ENCODE measurements at places on chromosomes 7 and 10.

- DNase-seq, result no peak
Observed at GRCh38 chr7:69935107-69935506, 336.8 kb downstream of the AUTS2 start.

- DNase-seq, result no peak
Observed at GRCh38 chr10:34337917-34338316, 477.2 kb downstream of the PARD3 start.

DNA sequence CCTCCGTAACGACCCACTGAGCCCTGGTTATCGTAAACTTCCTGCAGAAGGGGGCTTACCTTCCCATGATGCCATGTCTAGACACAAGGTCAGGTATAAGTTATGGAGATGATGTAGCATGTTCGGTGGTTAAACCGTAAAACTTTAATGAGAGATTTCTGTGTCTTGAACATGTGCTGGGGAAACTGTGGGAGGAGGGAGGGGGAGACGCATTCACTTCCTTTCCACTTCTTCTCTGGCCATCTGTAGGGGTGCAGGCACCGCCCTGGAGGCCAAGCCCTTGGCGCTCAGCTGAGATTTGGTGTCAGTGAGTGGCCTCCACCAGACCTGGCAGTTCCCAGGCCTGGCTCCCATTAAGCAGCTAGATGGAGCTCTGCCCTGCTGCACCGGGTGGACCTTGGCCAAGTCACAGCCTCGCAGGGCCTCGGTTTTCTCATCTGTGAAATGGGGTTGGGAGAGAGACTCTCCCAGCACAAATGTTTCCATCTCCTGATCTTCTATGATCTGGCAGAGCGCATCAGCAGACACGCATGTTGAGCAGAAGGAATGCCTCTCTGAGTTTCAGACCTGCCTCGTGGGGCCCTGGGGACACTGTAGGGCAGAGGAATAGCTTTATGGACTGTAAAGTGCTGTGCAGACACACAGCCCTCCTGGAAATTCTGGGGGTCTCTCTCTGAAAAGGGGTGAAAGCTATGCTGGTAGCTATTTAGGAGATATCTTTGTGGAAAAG lies 106.0 kb downstream of the COL26A1 start:
- DNase-seq, result no peak

GRCh38 chr10:48449501-48450232 lies 143.2 kb downstream of the MAPK8 start:
- no peak for DNase-seq

DNA sequence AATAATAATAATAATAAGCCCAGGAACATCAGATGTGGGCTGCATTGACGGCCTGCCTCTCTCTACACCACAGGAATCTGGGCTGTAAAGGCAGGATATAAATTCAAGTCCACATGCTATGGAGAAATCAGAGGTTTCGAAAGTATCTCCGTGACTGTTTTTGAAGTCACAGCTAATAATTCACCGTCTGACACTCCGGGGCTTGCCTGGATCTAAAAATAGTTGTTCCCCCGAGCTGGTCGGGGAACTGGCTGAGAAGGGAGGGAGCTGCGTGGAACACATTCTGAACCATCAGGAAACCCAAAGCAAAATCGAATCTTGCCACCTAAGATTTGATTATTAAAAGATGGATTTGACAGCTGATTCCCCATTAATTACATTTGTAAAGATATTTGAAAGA lies 35.4 kb downstream of the KLF6 start:
- no peak for DNase-seq
